ENCODE measurements at places on chromosomes 11 and 22.

DNA sequence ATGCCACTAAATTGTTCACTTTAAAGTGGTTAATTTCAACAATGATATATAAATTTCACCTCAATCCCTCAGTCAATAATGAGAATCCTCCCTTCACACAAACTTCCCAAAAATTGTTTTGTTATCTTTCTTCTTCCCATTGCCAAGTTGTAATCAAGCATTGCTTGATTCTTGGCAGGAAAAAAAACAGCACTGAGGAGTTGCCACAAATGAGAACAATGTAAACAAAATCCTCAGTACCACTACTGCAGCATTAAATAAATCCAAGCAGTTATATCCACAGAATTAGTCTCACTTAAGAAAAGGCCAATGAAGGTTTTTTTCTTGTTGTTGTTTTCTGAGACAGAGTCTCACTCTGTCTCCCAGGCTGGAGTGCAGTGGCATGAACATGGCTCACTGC lies 38.2 kb downstream of the FAM168A start:
- DNase-seq, result no peak

- no peak for DNase-seq
These were observed 1275.2 kb upstream of the CNTN5 start for GRCh38 chr11:97745515-97746050.

DNA sequence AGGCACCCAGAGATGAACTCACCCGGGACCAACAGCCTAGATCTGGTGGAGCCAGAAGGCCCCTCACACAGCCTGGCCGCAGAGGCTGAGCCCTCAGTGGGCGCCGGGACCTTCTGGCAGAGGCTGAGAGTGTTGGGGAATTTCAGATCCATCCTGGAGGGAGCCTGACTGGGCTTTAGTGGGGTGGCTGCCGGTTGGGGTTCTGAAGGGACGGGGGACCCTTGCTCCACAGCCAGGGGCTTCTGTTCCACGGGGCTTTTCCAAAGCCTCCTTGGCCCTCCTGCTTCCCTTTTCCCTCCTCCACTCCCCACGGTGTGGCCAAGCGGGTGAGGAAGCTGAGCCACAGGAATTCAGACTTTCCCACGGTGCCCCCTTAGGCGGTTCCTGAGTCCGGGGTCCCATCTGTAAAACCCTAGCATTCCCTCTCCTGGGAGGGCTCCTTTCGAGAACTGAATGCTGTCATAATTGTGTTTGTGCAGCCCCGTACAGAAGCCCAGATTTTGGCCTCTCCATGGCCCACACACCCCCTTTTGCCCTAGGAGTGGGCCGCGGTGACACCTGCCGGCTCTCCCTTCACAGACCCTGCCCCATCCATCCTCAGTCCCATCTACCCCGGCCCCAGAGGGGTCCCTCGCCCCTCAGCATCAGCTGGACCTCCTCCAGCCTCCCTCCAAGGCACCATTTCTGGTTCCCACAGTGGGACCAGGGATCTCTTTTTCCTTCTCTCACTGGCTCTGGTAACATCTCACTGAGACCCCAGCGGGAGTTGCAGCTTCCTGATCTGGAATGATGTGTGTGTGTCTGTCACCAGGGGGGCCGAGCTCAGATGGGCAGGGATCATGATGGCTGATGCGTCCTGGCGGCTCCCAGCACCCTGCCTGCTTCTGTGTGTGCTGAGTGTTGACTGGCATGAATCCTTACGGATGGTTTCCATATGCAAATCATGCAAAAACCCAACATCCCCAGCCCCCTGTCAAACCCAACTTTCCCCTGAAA lies 1048.4 kb downstream of the TBC1D22A start:
- no peak for DNase-seq

GRCh38 chr22:35253946-35254345 lies 3.3 kb upstream of the HMGXB4 start:
- no peak for DNase-seq

DNA sequence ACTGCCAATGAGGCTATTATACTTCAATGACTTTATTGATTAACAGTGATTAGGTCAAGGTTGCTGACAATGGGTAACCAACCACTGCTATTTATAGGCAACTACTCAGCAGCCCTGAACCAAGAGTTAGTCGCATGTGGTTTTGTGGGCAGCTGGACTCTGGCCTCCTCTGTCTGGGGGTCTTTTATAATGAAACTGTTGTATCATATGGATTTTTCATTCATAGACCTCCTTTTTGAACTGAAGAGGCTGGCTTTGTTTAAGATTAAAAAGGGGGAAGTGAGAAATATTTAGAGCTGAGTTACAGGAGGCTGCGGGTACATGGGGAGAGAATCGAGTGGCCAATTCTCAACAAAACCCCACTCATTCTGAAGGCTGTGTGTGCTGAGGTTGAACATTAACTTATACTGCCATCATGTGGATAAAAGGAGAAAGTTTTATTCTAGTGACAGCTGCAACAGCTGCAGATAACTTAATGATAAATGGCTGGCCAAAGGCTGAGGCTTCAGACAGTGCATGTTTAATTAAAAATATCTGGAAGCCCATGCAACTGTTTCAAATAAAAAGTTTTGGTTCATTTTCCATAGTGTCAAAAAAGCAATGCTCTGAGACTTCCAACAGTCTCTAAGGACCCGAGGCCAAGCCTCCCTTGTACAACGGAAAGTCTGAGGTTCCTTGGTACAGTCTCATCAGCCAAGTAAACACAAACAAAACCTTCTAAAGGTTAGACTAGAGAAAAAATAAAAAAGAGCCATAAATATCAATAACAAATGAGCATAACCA lies 682.6 kb downstream of the KCNA4 start:
- no peak for DNase-seq

DNA sequence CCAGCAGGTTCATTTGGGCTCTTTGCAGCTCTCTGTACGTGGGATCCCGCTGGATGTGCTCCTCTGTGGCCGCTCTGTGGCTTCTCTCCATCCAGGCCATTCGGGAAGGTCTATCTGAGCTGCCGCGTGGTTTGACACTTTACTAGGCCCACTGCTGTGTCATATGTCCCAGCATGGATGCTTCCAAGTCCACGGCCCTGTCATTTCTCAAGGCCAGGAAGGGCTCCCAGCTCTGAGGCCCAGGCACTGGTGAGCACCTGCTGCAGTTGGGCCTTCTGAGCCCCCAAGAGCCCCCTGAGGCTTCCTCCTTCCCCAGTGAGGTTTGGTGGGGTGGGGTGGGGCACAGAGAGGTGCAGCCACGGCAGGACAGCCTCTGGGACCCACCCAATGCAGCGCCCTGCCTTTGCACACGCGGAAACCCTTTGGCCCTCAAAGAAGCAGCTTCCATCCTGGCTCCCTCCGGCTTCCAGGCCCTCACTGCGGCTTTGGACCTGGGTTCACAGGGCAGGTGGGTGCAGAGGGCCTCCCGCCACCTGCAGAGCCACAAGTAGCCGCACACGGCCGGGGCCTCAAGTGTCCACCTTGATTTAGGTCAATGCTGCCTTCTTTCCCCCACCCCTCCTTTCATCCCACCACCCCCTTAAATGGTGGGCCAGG lies 44.5 kb upstream of the FGF3 start:
- no peak for DNase-seq

DNA sequence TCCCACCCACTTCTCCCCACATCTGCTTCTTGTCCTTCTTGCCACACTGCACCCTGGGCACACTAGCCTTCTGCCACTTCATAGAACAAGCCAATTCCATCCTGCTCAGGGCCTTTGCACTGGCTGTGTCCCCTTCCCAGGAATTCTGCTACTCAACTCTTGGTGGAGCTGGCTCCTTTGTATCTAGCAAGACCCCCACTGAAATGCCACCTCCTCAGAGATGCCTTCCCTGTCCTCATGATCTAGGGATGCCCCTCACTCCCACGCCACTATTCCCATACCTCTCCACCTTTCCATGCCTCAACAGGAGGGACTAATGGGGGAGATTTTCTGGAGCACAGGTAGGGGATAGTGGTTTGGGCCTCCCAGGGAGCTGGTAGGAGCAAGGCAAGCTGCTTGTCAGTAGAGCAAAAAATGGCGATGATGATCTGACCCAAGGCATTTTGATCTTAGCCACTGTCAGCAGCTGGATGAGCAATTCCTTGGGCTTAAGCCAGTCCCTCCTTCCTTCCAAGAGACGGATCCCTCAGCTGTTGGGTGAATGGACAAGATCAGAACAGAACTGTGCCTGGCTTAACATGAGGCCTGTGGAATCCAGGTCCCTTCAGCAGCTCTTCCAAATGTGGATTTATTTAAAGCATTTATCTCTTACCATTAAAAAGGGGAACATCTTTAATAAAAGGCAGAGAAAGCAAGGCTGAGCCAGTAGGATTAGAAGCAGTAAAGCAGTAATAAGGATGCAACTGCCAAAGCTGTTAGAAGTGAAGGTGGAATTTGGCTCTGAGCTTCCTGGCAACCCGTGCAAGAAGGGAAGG lies 4.0 kb upstream of the PRDM11 start:
- DNase-seq, result no peak

DNA sequence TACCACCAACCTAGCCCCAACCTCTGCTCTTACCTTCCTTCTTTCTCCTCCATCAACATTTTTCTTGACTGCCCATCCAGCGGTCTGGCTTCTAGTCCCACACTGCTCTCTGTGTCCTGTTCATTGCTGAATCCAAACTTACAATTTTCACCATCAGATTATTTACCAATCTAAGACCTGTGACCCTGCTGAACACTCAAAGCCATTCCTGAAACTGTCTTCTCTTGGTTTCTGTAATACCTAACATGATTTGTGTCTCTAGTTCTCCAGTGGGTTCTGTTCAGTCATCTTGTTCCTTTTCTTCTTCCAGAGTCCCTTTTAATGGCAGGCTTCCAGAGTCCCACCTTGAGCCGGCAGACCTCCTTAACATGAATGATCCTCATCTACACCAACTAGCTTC lies 24.1 kb downstream of the RRAS2 start:
- DNase-seq, result no peak

DNA sequence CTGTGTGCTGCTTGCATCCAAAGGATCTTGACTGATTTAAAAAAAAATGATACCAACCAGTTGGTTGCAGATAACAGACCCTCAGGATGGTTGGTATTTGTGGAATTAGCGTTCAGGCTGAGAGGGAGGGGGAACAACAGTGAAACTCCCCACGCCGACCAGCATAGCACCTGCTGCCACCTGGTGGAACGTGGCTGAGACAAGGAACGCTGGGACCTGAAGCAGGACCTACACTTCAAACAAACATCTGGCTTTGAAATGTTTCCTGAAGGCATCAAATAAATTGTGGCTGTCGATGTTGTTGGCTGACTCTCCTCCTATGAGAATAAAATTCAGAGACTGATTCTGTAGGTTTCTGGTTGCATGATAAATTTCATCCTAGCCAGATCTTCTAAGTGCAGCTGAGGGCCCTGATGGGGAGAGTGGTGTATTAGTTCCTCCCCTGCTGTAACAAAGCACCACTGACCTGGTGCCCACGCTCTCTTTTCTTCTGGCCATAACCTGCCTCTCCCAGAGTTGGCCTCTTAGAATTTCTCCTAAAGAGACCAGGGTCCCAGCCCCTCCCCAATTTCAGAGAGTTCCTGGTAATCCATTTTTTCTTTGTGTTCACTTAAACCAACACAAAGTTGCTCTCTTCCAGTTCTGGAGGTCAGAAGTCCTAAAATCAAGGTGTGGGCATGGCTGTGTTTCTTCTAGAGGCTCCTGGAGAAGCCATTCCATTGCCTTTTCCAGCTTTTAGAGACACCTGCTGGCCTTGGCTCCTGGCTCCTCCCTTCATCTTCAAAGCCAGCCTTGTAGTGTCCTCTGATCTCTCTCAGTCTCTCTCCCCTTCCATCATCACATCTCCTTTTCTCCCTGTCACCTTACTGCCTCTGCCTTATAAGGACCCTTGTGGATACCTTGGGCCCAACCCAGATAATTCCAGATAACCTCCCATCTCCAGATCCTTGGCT lies 17.3 kb downstream of the APOL2 start:
- DNase-seq, result no peak

DNA sequence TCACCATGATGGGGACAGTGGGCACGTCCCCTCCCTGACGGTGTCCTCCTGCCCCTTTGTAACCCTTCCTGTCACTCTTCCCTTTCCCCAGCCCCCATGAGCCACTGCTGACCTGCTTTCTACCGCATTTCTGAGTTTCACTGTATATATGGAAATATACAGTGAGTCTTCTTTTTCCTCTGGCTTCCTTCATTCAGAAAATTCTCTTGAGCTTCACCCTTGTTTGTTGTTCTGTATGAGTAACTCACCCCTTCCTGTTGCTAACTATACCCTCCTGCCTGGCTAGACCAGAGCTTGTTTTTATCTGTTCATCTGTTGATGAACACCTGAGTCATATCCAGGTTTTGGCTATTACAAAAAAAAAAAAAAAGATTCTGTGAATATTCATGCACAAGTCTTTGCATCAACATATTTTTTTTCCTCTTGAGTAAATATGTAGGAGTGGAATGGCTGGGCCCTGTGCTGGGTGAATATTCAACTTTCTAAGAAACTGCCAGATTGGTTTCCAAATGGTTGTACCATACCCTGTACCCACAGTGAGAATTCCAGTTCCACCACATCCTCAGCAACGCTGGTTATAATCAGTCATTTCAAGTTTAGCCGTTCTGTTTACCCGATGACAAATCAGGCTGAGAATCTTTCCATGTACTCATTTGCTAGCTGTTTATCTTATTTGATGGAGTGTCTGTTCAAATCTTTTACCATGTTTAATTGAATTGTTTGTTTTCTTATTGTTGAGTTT lies 62.0 kb downstream of the IGF2 start:
- no peak for DNase-seq

Data from brain pericyte (primary cell).